ENCODE measurements at places on chromosomes 7 and 10. TPM values are rescaled to one million over a fixed set of nuclear protein-coding genes. Genes with fewer than 3 reads are reported as not detected.

GRCh38 chr10:44955413-44956070 lies 4.1 kb upstream of the RASSF4 start:
- peak; percentile 89 for DNase-seq

DNA sequence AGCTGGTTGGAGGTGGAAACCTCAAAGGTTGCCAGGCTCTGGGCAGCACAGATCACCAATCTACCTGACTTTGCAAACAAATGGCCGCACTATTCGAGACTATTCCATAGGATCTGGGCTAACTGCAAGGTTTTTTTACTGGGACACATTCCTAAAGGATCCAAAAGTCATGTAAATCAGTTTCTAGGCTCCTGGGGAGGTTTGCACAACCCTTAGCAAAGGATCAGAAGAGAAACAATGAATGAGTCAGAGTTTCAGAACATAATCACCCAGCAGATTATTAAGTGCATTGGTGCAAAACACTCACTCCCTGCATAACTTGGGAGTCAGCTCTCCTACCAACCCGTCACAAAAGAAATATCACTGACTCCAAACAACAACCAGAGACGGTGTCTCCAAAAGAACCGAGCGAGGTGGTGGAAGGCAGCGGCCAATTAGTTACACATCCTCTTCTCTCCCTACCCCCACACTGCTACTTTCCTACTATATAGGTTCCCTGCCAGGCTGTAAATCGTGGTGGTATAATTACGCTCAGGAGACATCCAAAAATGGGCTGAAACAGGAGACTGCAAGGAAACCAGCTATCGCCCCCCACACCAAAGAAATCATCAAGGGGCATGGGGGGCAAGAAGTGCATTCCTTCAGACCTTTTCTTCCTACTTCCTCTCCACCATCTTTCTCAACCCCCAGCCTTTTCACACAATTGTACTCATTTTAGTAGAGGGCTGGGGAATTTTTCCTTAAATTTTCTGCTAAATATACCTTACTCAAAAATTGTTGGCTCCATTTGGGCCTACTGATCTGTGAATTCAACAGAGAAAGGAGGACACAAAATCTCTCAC lies 3.2 kb downstream of the UBE2H start:
- peak; percentile 53 for DNase-seq

DNA sequence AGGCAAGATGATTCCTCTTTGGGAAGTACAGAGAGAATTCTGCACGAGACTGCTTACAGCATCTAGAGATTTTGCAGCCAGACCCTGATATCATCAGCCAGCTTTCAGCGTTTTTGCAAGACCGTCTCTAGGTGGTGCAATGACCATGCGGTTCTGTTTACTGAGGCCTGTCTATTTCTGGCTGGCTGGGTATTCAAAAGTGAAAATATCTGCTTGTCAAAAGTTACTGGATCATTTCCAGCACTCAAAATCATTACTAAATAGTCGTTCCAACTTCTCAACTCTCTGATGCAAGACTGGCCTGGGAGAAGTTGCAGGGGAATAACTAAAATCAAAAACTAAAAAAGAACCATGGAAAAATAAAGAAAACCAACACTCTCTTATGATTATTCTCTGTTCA lies 240.1 kb downstream of the ELMO1 start:
- no peak for DNase-seq

DNA sequence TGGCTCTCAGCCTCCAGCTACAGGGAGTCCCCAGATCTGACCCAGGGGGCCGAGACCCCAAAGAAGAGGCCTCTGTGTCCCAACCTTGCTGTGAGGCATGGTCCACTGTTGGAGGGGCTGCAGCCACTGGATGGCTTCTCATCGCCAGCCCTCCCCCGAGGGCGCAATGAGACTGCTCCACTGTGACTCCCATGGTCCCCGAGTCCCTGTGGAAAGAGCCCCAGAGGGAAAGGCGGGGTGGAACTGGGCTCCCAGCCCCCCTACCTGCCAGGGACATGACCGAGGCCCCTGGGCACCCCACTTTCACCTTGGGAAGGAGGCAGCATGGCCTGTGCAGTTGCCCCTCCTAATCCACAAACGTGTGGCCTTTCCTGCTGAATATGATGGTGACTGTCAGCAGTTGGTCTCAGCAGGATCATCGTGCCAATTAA lies 33.5 kb upstream of the RET start:
- peak; percentile 82 for DNase-seq

DNA sequence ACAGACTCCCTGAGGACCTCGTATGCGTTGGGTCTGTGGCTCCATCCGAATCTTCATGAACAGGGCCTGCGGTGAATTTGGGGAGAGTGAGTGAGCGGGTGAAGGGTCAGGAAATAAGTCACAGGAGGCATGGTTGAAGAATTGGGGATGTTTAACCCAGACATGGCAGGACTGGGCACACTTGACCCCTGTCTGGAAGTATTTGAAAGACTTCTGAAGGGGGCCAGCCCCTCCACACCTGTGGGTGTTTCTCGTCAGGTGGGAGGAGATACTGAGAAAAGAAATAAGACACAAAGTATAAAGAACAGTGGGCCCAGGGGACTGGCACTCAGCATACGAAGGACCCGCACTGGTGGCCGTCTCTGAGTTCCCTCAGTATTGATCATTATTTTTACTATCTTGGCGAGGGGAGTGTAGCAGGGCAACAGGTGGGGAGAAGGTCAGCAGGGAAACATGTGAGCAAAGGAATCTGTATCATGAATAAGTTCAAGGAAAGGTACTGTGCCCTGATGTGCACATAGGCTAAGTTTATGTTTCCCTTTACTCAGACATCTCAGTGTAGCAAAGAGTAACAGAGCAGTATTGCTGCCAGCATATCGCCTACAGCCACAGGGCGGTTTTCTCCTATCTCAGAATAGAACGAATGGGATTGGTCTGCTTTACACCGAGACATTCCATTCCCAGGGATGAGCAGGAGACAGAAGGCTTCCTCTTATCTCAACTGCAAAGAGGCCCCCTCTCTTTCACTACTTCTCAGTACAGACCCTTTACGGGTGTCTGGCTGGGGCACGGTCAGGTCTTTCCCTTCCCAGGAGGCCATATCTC lies 38.2 kb upstream of the PFKFB3 start:
- DNase-seq, result no peak

GRCh38 chr7:83394776-83395175 lies 232.1 kb upstream of the PCLO start:
- DNase-seq, result no peak

GRCh38 chr7:38709123-38709522 lies 78.0 kb upstream of the AMPH start:
- DNase-seq, result no peak

DNA sequence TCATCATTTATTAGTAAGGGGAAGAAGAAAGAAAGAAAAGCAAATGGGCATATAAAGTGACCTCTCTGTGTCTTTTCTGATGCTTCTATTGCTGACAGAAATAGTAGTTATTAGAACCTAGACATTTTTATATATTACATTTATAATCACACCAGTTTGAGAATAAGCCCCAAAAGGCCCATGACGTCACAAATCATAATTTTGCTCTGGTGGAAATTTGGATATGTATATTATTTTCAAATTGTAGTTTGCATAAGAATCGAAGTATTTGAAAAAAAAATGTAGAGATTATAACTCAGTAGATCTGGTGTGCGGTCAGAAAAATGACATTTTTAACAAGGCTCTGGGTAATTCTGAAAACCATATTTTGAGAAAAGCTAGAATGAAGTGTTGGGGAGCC lies 101.2 kb upstream of the STEAP1 start:
- no peak for DNase-seq

- DNase-seq, result no peak
These were observed 918 bp downstream of the PWWP2B start for GRCh38 chr10:132397671-132398565.

DNA sequence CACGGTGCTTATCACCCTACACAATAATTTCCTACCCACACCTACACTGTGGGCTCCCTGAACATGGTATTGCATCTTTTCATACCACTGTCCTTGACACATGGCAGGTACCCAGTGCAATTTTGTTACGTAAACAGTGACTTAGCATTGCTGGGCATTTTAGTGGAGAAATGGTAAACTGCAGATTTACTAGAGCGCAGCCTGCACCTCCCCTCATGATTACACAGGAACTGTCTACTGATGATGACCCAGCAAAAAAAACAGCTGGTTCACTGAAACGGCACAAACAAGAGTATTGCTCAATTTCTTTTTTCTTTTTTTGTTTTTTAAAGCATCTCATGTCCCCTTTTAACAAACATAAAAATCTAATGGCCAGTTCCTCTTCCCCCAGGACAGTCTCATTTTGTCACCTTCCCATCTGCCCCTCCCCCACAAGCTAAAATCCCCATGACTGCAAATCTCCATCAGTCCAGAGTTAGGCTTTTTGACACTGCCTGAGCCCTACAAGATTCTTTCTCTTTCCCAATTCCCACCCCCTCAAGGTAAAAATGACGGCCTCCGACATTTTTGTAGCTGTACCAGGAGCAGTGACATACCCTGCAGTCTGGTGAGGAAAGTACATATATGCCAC lies 2.8 kb downstream of the ZNF746 start:
- DNase-seq, result no peak

DNA sequence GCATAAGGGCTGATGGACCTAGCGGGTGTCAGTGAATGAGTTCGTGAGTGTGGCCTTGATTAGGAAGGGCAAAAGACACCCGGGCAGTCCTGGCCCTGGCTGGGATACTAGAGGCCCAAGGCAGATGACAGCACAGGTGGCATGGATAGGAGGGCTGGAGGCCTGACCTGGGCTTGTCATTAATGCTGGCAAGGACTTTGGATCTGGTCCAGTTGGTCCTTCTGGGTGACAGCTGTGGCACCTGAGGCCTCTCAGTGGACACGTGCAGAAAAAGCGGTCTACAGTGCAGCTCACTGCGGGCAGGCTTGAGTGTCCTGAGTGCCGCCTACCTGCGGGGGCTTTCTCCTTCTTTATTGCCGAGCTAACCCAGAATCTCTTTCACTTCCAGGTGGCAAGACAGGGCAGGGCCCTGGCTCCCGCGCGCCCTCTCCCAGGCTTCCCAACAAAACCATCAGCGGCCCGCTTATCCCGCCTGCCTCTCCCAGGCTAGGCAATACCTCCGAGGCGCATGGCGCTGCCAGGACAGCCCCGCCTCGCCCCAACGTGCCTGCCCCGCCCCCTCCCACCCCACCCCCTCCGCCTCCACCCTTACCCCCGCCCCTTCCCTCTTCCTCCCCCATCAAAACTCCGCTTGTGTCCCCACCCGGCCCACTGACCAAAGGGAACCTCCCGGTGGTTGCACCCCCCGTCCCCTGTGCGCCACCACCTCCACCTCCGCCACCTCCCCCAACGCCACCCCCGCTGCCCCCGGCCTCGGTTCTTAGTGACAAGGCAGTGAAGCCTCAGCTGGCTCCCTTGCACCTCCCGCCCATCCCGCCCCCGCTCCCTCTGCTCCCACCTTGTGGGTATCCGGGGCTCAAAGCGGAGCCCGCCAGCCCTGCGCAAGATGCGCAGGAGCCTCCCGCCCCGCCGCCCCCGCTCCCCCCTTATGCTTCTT lies 77.4 kb downstream of the WIPF3 start:
- DNase-seq, result no peak

- DNase-seq, result no peak
These were observed 8.0 kb downstream of the COA1 start for GRCh38 chr7:43721193-43721806.

Gene PPP1R3C
- total RNA-seq, result 3.0 TPM

Gene MBL2
- total RNA-seq, result not detected

Gene CPN1
- total RNA-seq, result not detected

Gene OR2A7
- 3.8 TPM for total RNA-seq

Gene CAV2
- 170 TPM for total RNA-seq

Gene LIPK
- total RNA-seq, result not detected

All from mesenteric fat pad (tissue), 1 donor.